ENCODE measurements at places on chromosomes 2 and 18.

DNA sequence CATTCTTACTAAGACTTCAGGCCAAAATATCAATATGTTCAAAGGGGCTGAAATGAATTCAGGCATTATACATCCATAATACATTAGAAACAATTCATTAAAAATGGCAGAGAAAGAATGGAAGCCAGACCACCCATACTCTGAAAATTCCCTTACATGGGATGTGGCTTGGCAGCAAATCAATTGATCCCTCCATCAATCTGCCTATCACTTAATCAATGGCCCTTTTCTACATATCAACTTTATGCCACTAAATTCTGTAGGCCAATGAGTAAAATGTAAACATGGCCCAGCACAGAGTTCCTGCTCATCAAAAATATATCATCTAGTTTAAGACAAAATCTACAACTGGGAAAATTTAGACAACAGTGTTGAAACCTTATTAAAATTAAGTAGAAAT, 41.8 kb upstream of the SLC14A2 start:
- DNase-seq, result no peak

DNA sequence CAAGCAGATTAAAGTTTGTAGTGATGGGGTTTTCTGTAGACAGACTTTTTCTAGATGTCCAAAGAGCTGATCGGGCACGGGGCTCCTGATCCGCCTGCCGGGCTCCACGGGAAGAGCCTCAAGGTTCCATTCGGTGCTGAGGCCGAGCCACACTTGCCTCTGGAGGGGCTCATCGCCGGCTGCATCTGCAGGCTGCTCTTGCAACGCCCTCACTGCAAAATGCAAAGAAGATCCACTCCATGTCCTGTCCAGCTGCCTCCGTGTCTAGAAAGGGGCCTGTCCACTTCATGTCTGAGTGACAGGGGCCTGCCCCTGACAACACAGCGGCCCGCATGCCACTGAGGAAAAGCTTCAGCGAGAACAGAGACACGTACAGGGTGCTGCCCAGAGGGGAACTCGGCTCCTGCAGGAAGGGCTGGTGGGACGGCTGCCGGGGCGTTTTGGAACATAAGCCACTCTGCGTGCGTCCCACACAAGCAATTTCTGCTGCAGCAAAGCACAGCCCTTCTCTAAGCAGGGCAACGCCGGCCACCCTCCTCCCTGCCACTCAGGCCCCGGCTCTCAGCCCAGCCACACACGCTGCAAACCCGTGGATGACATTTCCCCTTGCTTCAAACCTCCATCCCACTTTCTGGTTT, 53.6 kb upstream of the CTDP1 start:
- DNase-seq, result no peak

GRCh38 chr18:7941533-7941932, 374.4 kb downstream of the PTPRM start:
- no peak for DNase-seq

DNA sequence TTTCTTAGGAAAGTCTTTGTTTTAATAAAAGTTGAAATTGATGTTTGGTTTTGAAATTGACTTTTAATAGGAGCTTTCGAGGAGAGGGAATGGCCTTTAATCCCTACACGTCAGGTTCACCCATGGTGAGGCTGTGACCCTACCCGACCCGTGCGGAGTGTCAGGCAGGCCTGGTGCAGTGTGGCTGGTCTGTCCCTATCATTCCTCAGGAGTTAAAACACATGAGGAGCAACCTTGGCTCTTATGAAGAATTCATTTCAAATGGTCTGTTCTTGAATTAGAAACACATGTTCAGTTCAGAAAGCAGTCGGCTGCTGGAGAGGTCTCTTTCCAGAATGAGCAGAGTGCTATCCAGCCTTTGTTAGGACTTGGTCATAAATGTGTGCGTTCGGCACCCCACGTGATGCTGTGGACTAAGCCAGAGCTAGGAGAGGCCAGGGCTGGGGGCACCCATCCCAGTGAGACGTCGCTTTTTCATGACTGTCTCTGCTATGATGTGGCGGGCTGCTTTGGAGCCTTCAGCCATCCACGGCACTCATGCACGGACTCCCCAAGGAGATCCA, 54.7 kb downstream of the EMILIN2 start:
- no peak for DNase-seq

DNA sequence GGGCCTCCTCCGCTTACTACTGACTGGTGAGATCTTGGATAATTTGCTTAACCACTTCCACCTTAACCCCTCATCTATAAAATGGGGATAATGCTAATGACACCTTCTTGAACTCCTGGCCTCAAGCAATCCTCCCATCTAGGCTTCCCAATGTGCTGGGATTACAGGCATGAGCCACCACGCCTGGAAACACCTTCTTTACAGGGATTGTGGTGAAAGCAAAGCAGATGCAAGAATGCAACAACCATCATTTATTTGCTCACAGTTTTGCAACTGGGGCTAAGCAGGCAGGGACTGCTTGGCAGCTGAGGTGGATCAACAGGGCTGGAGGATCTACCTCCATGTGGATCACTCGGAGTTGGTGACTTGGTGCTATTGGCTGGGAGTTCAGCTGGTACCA, 76.2 kb upstream of the ZNF532 start:
- DNase-seq, result no peak

GRCh38 chr2:95320986-95321767, 24.0 kb downstream of the KCNIP3 start:
- DNase-seq, result no peak

DNA sequence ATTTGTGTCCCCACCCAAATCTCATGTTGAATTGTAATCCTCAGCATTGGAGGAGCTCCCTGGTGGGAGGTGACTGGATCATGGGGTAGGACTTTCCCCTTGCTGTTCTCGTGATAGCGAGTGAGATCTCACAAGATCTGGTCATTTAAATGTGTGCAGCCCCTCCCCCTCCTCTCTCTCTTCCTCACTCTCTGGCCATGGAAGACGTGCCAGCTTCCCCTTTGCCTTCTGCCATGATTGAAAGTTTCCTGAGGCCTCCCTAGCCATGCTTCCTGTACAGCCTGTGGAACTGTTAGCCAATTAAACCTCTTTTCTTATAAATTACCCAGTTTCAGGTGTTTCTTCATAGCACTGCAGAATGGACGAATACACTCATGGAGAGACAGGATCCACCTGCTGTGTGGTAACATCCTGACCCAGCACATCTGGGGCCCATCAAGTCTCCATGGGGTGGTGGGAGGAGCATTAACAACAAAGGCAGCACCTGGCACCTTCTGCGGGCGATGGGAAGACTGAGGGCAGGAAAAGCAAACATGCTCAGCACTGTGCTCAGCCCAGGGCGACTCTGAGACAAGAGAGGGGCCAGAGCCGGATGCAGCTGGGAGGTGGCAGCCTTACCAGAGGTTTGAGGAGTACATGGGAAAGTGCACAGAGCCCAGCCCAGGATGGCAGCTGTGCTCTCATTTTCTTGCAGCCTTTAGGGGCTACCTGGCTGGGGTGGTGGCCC, 16.2 kb upstream of the ALPP start:
- DNase-seq, result no peak

- DNase-seq, result no peak
Measured at GRCh38 chr2:27261926-27262298, 935 bp downstream of the SLC30A3 start.

GRCh38 chr2:65429786-65430602, 2.4 kb downstream of the SPRED2 start:
- DNase-seq, result no peak

DNA sequence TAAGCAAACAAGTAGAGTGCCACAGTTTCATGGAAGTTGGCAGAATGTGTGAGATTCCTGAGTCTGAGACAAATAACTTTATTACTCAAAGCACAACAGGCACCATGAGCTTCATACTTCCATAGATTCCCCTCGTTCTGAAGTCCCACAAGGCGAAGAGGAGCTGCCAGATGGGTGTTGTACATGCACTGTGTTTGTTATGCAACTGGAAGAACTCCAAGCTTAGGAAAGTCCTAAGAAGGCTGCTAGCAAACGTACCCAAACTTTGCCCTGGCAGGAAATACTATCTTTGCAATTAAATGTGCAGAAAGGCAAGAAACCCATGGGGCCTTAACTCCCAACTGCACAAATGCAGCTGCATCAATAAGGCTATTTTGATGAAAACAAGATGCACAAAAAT, 1.6 kb upstream of the GCA start:
- DNase-seq, result no peak

DNA sequence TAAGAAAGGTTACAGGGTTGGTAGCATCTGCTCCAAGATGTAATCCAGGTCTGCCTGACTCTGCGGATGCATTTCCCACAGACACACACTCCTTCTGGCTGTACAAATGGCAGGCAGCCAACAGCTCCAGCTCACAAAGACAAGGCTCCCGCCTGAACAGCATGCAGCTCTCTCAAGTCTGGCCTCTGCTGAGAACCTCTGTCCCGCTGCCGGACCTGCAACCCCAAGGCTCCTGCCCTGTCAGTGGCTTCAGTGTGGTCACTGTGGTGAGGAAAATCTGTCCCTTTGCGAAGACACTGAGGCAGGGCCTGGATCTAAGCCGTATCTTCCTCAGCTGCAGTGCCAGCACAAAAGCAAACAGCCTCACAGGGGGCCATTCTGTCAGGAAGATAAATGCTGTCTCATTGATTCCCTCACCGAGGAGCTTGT, 469.3 kb upstream of the MEX3C start:
- no peak for DNase-seq

DNA sequence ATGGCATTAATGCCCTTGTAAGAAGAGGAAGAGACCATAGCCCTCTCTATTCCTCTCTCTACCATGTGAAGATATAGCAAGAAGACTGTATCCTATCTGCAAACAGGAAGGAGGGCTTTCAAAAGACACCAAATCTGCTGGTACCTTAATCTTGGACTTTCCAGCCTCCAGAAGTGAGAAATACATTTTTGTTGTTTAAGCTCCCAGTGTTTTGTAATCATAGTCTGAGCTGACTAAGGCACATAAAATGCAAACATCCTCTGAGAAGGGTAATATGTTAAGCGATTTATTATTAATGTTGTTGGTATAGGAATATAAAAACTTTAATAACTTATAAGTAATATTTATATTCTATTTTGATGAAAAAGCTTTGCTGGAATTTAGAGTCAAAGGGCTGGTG, 559.8 kb downstream of the SUCLG1 start:
- DNase-seq, result no peak

- no peak for DNase-seq
Measured at GRCh38 chr18:66752733-66753132, 148.8 kb upstream of the CDH19 start.

GRCh38 chr2:239465017-239466001, 64.5 kb upstream of the HDAC4 start:
- no peak for DNase-seq

- DNase-seq, result no peak
Measured at GRCh38 chr2:20196053-20196656, 28.8 kb downstream of the SDC1 start.

DNA sequence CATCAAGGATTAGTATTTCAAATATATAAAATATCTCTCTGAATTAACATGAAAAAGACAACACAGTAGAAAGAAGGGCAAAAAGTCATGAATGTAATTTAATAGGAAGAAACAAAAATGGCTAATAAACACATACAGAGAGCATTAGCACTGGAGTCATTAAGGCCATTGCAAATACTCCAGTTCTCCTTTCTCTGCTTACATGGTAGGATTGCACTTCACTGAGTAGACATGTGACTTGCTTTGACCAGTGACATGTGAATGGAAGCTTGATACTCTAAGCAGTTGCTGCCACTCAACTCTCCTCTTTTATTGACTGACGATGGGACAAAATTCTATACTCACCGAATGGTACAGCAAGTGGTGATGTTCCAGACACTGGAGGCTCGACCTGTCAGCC, 153.9 kb upstream of the LGALSL start:
- DNase-seq, result no peak

- DNase-seq, result no peak
Measured at GRCh38 chr2:25286723-25287483, 54.8 kb downstream of the DNMT3A start.

Data from germinal center (tissue), 1 donor.